Hematopoietic multipotent progenitor cell (in vitro differentiated cells): ENCODE measurements at places on chromosomes 4 and X.

GRCh38 chr4:4800646-4801408, 58.6 kb upstream of the MSX1 start:
- no peak for DNase-seq

- DNase-seq, result no peak
These were observed 215.4 kb upstream of the MAB21L2 start for GRCh38 chr4:150366487-150366999.

DNA sequence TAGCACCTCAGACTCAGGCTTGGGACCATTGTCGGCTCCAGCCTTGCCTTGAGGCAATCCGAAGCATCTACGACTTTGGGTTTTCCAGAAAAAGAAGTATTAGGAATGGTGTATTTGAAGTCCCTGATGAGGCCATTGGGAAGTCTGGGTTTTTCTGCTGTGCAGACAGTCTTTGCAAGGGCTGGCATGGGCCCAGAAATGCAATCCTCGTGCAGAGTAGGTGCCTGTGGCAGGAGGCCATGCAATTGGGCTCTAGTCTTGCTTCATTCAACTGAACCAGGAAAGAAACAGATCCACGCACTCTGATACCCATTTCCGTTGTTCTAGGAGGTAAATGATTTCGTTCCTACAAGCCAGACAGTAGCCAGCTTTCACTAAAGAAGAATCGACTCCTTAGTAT, 12.4 kb downstream of the ZFP92 start:
- no peak for DNase-seq

DNA sequence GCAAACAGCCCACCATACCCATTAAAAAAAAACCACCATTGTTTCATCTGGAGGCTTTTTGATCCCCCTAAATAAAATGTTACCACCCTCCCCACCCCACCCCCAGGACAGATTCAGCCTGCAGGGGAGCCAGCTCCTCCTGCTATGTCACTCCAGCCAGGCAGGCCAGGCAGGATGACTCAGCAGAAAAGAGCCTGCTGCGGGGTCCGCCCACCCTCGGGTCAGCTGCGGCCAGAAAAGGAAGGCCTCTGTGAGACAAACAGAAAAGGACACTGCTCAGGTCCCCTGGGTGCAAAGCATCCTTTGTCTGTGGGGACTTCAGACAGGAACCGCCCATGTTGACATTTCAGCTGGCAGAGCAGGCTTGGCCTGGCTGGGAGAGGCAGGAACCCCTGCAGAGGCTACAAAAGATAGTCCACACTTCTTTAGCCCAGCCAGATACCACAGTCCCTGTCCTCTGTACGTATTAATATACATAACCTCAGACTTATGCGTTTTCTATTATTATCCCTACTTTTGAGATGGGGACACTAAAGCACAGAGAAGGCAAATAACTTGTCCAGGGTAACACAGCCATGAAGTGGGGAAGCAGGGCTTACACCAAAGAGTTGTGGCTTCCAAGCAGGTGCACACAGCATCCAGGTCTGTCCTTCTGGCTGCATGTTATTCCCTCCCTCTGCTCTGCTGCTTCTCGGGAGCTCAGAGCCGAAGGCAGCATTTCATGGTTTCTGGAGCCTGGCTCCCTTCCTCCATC, 147.7 kb downstream of the CPEB2 start:
- DNase-seq, result no peak

DNA sequence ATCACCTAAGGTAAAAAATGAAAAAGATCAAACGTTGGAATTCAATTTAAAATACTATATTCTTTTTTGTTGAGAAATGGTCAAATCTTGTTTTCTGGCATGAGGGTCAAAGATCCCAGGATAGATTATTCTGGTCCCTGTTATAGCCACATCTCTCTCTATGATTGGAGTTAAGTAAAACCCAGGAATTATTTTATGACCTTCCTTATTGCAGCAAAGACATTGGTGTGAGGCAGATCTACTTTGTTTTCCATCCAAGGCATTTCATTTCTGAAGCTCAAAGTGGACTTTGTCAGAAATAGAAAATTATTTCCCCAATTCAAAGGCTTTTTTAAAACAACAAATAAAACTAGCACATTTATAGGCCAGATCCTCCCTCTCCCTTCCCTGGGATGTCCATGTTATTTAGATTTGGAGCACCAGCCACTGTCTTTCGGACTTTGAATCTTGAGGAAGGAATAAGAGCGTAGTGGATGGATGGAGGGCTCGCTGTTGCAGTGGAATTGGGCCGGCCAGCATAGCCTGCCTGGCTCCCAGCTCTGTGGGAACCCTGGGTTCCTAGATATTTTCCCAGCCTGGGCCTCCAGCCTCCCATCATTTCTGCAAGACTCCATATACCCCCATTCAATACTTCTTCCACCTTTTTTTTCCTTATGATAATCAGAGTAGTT, 45.6 kb upstream of the HAND2 start:
- DNase-seq, result no peak

- DNase-seq, result peak; percentile 53
These were observed 29.2 kb downstream of the SULT1E1 start for GRCh38 chr4:69830560-69831269.

DNA sequence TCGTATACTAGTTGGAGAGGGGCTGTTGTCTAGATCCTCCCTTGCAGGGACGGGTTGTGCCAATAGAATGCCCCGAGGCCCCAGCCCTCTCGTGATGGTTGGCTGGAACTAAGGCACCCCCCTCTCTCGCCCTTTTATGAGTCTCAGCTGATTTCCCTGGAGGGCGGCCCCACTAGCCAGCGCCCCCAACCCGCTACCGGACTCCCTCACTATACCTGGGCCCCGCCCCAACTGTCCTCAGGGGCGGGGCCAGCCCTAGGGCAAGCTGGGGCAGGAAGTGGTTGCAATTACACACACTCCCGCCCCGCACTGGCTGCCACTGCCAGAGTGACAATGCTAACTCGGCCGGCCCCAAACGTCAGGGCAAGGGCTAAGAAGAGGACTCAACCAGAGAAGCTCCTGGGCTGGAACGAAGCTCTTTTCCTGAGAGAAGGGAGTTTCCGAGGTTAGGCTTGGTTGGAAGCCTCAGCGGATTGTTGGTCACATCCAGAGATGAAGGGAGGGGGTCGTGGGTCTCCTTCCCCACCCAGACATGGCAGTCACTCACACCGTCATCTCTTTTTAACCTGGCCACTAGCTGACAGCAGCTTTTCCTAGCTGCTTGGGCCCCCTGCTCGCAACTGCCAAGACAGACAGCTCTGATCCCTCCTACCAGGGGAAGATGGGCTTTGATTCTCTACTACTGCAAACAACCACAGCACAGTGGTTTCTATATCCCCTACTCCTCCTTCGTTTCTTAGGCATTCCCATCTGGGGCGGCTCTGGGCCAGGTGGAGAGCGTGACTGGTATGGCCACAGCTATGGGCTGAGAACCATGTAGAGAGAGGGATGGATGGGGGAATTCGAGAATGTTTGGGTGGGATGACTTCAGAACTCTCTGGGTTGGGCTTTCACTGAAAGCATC, 21.0 kb upstream of the BCORL1 start:
- peak; percentile 81 for DNase-seq

DNA sequence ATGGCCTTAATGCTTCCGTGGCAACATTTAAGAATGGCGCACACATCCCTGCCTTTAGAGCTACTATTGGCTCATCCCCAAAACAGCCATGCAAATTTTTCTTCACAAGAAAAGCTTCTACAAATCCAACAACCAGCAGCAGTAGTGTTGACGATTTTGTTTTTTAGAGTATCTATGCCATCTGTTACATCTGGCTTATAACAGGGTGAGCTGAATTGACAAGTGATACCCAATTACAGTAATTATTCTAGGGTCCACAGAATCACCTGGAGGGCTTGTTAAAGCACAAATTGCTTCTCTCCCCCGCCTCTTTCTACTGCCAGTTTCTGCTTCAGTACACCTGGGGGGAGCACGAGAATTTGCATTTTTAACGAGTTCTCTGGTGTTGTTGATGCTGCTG, 34.1 kb downstream of the DCHS2 start:
- DNase-seq, result no peak

- no peak for DNase-seq
These were observed 165.6 kb downstream of the FRAS1 start for GRCh38 chr4:78222575-78223186.

GRCh38 chr4:45869184-45869583, 254.7 kb downstream of the GABRG1 start:
- DNase-seq, result no peak

- no peak for DNase-seq
These were observed 75.9 kb downstream of the CLNK start for GRCh38 chr4:10608501-10609219.

DNA sequence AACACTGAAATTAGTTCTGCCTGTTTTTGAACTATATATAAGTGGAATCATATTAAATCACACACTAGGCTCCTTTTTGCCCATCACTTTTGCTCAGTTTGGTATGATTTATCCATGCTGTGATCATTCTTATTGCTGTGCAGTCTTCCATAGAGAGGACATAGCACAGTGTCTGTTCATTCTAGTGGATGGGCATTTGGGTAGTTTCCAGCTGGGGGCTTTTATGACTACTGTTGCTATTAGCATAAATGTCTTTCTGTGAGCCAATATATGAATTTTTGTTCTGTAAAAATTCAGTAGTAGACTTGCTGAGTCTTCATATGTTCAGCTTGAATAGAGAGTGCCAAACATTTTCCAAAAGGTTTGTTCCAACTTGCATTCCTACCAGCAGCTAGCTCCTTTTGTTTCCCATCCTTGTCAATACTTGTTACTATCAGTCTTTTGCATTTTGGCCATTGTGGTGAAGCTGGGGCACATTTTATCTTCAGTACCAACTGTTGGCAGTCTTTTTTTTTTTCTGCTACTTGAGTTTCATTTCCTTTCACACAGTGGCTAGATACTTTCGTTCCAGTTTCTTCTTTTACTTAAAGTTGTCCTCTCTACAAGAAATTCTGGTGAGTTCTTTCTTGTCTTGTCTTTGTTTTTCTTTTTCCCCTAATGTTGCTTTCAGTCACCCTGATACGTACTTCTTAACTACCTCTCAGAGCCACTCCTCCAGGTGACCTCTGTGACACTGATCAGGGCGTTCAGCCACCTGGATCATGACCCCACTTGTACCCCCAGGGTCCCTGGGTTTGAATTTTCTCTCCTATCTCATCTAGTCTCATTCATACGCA, 87.0 kb downstream of the ANXA3 start:
- DNase-seq, result peak; percentile 52

- DNase-seq, result no peak
These were observed 207.8 kb upstream of the KIT start for GRCh38 chr4:54449999-54450398.

- DNase-seq, result peak; percentile 53
These were observed at the start of gene TCEAL3 for GRCh38 chrX:103607364-103608305. Gene TCEAL3, plus strand, starts transcription at chrX:103607963. Its CDS starts 1,102 bp downstream, at chrX:103609065.

GRCh38 chr4:42112846-42113245, 39.6 kb downstream of the BEND4 start:
- no peak for DNase-seq

- no peak for DNase-seq
These were observed 245.0 kb upstream of the IGFBP7 start for GRCh38 chr4:57355101-57355665.

GRCh38 chrX:30786374-30786773, 102.7 kb downstream of the TAB3 start:
- DNase-seq, result no peak

- DNase-seq, result no peak
These were observed 2.1 kb downstream of the MPC1L start for GRCh38 chrX:40625294-40625693.

GRCh38 chrX:108001218-108001814, 19.1 kb upstream of the TEX13B start:
- peak; percentile 45 for DNase-seq

- no peak for DNase-seq
These were observed 11.9 kb upstream of the ADD1 start for GRCh38 chr4:2831611-2832308.

DNA sequence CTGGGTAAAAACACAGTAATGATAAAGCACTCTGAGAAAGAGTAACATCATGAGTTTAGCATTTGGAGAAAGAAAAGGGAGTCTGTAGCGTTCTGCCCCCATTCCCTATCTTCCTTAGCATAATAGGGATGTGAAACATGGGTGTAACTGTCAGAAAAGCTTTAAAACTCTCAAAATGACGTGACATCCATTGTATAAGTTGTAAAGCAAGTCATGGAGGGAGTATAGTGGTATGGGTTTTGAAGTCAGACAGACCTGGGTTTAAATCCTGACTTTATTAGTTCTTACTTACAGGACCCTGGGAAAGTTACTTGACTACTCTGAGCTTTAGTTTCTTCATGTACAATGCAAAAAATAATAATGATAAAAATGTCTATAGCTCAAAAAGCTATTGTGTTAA, 17.1 kb downstream of the FBXO8 start:
- no peak for DNase-seq

DNA sequence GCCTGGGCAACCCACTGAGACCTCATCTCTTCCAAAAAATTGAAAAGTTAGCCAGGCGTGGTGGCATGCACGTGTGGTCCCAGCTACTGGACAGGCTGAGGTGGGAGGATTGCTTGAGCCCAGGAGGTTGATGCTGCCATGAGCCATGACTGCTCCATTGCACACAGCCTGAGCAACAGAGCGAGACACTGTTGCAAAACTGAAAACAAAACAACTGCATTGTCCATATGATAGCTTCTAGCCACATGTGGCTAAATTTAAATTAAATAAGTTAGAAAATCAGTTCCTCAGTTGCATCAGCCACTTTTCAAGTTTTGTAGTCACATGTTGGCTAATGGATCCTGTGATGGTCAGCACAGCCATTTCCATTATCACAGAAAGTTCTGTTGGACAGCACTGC, 67.9 kb downstream of the GAB1 start:
- DNase-seq, result no peak

DNA sequence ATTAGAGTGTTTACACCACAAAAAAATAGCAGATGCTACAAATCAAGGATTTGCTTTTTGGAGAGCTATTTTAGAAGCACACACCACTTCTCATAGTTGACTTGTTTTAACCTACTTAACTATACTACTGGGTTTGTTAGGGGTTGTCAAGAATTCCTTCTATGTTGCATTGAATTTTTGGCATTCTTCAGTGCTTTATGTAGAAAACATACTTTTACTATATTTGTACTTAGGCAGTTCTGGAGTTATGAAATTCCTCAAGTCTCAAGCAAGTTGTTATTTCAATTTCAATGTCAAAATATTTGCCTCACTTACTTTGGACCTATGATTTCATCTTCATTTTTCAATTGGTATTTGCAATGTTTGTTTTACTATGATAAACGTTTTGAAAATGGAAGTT, 449.6 kb downstream of the GLUD2 start:
- no peak for DNase-seq

DNA sequence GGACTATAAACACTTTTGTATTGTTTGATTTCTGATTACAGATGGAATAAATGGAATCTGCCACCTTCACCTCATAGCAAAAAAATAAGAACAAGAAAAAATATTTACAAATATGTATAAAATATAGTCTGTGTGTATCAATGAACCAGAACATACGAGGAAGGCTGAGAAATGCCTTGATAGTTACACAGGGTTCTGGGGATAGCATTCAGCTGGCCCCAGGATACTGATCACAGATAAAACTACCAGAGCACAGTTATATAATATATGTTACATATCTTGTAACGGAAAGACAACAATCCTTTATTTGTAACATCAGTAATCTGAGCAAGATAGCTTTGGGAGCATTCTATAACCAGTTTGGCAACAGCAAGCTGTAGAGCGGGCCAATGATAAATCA, 1075.1 kb upstream of the GRID2 start:
- no peak for DNase-seq
